NCI-H2081 treated with DMSO at 0.1 percent for 48 hours (cell line): ENCODE measurements at places on chromosomes 11 and 22.

- no peak for DNase-seq
Observed at GRCh38 chr11:113877670-113878055, 2.3 kb upstream of the USP28 start.

GRCh38 chr11:8070417-8071115 is 10.4 kb upstream of the TUB start:
- DNase-seq: no peak

GRCh38 chr22:43053176-43053575 is 36.0 kb downstream of the TTLL1 start:
- no peak for DNase-seq

GRCh38 chr11:76234021-76234415 is 27.7 kb upstream of the WNT11 start:
- DNase-seq: no peak

GRCh38 chr11:119764108-119764868 is 35.3 kb upstream of the NECTIN1 start:
- no peak for DNase-seq

DNA sequence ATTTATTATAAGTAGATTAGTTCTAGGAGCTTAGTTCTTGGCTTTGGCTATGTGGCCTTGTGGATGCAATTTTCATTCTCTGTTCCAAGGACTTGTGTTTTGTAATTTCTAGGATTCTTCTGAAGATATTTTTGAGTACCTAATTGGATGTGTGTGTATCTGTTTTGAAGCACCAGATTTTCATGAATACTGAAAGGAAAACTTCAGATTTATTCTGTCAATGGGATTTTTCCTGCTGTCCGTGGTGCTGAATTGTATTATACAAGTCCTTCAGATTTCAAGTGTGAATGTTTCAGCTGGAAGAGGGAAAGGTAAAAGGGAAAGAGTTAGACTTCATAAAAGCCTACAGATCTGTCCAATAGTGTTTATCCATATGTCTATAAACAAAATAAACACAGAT is 18.2 kb upstream of the SYN3 start:
- DNase-seq: no peak
